ENCODE measurements at places on chromosomes 1 and 21. TPM values are rescaled to one million over a fixed set of nuclear protein-coding genes. Genes with fewer than 3 reads are reported as not detected.

The CFAP74 gene
- 0.38 TPM for total RNA-seq

DNA sequence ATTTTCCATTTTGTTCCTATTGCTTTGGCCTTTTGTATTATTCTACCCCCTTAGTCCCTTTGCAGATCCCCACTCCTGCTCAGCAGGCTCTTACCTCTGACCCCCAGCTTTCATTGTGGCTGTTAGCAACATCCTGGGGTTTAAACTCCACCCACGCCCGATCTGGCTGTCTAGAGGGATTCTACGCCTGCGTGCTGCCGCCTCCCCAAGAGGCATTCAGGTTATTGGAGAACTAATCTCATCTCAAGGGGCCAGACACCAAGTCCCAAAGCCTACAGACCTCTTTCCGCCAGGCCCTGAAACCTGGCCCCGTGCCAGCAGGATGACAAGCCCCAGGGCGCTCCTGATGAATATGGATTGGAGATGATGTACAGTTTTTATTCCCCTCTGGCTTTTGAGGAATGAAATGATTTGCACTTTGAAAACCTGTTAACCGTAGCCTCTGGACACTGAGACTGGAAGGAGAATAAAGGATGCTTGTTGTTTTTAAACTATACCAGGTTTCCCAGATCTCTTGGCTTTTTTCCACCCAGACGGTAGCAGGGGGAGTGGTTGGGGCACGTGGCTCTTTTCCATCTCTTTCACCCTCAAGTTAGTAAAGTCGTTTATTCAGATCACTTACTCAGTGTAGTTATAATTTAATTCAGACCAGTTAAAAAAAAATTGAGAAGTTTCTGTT lies 14.5 kb upstream of the IKBKE start:
- no peak for DNase-seq
- H3K4me3 ChIP-seq: no peak overlapping the region
- H3K27me3 ChIP-seq: no peaks in the 10 kb centered on the region
- H3K4me1 ChIP-seq: no peaks in the 10 kb centered on the region
- H3K27ac ChIP-seq: no peak overlapping the region

DNA sequence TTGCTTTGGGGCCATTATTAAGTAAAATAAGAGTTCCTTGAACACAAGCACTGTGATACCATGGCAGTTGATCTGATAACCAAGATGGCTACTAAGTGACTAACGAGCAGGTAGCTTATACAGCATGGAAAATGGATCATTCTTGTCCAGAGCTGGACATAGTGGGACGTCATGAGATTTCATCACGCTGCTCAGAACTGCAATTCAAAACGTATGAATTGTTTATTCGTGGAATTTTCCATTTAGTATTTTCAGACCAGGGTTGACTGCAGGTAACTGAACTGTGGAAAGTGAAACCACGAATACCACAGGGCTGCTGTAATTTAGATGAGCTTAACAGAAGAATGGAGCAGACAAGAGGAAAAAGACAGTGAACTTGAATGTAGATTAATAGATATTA lies 38.9 kb downstream of the CCDC18 start:
- H3K4me3 ChIP-seq: peak overlapping the region; percentile 51
- H3K36me3 ChIP-seq: peaks cover 52% of the 10 kb centered on the region
- DNase-seq: peak; percentile 61
- H3K4me1 ChIP-seq: peaks cover 20% of the 10 kb centered on the region
- H3K27me3 ChIP-seq: no peaks in the 10 kb centered on the region
- H3K27ac ChIP-seq: peak overlapping the region; percentile 83

DNA sequence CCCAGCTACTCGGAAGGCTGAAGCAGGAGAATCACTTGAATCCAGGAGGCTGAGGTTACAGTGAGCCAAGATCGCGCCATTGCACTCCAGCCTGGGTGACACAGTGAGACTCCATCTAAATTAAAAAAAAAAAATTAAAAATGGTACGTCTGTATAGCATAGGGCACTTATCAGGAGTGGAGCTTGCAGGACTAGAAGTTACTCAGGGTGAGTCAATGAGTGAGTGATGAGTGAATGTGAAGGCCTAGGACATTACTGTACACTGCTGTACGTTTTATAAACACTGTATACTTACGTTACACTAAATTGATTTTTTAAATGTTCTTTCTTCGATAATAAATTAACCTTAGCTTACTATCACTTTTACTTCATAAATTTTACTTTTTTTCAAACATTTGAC lies 183.6 kb downstream of the NR5A2 start:
- peaks cover 2% of the 10 kb centered on the region for H3K27me3 ChIP-seq
- H3K36me3 ChIP-seq: no peaks in the 10 kb centered on the region
- no peak for DNase-seq
- H3K4me1 ChIP-seq: peaks cover 6% of the 10 kb centered on the region
- H3K4me3 ChIP-seq: no peak overlapping the region
- no peak overlapping the region for H3K27ac ChIP-seq

GRCh38 chr21:37758982-37759381 lies 157.3 kb downstream of the KCNJ6 start:
- H3K4me3 ChIP-seq: no peak overlapping the region
- no peaks in the 10 kb centered on the region for H3K36me3 ChIP-seq
- no peak overlapping the region for H3K27ac ChIP-seq

The ADCY10 gene
- total RNA-seq: 0.05 TPM

- H3K4me3 ChIP-seq: no peak overlapping the region
- peaks cover 1% of the 10 kb centered on the region for H3K27me3 ChIP-seq
- no peaks in the 10 kb centered on the region for H3K36me3 ChIP-seq
- no peaks in the 10 kb centered on the region for H3K4me1 ChIP-seq
Measured at GRCh38 chr1:232213928-232214327, 416.0 kb downstream of the SIPA1L2 start.

DNA sequence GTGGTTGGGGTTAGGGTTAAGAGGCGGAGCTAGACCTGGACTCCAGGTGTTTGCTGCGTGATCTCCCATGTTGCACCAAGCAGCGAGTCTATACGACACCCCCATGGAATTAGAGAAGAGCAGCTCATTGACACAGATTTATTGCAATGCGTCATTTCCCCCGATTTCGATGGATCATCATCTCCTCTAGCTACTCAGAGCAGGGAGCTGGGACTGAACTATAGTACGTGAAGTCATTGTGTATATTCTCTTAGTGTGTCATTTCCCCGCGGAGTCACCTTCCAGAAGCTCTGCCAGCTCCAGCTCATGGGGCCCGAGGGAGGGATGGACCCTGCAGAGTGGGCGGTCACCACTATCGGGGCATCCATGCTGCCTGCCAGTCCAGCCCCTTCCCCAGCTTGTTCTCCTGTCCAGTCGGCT lies 7.5 kb upstream of the C2CD2 start:
- H3K36me3 ChIP-seq: no peaks in the 10 kb centered on the region
- no peak overlapping the region for H3K4me3 ChIP-seq
- DNase-seq: no peak
- H3K4me1 ChIP-seq: peaks cover 4% of the 10 kb centered on the region

DNA sequence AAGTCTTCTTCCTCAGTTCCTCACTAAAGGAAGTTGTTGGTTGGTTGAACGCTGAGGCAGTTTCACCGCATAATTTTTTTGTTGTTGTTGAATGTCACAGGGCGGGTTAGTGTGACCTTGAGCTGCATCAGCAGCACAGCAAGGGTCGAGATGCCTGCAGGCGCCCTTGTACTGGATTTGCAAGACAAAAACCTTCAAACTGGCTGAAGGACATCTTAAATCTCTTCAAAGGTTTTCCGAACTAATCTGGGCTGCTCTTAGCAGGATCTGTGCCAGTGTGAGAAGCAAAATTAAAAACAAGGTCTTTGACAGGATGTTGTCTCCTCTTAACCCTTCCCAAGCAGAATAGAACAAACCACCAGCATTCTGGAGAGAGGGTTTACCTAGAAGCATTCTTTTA lies 59.4 kb downstream of the NRIP1 start:
- peaks cover 52% of the 10 kb centered on the region for H3K4me1 ChIP-seq
- H3K27ac ChIP-seq: peak overlapping the region; percentile 75
- no peaks in the 10 kb centered on the region for H3K27me3 ChIP-seq

DNA sequence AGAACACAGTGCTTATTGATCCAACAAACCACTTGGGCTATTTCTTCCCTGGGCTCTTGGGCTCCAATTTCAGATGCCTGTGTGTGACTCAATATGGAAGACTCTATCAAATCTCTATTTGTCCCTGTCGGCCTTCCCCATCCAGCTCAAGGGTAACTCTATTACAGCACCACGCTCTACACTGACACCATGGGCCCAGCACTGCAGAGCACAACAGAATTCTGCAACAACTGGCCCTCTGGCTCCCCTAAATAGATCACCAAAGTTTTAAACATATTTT lies 51.7 kb downstream of the CAPZB start:
- H3K4me3 ChIP-seq: no peak overlapping the region
- peaks cover 87% of the 10 kb centered on the region for H3K4me1 ChIP-seq
- peak overlapping the region; percentile 60 for H3K27ac ChIP-seq
- H3K27me3 ChIP-seq: no peaks in the 10 kb centered on the region
- H3K36me3 ChIP-seq: peaks cover 34% of the 10 kb centered on the region

The TMEM59 gene
- total RNA-seq: 93.4 TPM

DNA sequence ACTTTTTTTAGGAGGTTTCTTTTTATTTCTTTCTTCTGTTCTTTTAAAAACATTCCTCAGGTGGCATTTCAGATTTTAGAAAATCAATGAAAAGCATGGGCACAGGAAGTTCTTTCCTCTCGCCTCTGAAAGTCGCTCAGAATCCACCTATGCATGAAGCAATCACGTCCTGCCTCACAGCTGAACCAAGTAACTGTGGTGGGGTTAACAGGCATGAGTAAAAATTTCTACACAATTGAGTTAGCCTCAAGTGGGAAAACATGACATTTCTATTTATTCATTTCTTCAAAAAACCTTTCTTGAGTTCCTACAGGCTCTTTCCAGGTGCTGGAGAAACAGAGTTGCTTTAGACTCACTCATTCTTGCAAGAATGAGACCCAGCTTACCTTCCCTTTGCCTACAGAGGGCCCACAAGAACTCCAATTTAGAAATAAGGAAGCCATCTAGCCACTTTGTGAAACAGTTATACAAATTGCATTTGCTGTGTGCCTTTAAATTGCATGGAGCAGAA lies 508.9 kb upstream of the PKN2 start:
- no peaks in the 10 kb centered on the region for H3K36me3 ChIP-seq
- no peak overlapping the region for H3K27ac ChIP-seq
- peaks cover 15% of the 10 kb centered on the region for H3K27me3 ChIP-seq
- no peak overlapping the region for H3K4me3 ChIP-seq
- DNase-seq: no peak

DNA sequence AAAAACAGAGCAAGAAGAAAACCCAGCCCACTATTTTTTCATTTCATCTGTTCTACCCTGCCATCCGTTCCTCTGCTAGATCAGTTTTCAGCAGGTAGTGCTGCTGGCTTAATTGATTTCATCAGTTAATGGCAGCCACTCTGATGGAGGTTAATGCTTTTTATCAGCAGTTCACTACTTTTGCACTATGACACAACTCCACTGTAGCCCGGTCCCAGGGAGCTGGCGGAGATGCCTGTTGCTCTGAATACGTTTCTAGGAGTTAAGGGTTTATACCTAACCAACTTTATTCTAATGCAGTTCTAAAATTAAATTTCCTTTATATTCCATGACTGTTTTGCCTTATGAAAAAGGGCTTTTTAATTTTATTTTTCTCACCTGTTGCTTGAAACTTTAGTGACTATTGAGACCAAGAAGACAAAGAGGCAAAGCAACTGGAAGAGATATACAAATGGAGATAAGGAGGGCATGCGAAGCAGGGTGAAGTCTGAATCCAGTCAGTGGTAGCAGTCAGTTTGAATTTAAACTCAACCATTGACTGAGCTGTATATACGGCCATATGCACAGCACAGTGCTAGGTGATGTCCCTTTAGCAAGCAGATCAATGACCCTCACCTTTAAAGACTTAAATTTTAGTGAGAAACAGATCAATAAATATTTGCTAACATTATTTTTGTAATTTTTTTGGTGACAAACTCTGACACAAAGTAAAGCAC lies 477.9 kb downstream of the LMO4 start:
- H3K27ac ChIP-seq: no peak overlapping the region
- no peak overlapping the region for H3K4me3 ChIP-seq
- no peaks in the 10 kb centered on the region for H3K36me3 ChIP-seq
- H3K27me3 ChIP-seq: peaks cover 2% of the 10 kb centered on the region
- H3K4me1 ChIP-seq: no peaks in the 10 kb centered on the region
- no peak for DNase-seq

DNA sequence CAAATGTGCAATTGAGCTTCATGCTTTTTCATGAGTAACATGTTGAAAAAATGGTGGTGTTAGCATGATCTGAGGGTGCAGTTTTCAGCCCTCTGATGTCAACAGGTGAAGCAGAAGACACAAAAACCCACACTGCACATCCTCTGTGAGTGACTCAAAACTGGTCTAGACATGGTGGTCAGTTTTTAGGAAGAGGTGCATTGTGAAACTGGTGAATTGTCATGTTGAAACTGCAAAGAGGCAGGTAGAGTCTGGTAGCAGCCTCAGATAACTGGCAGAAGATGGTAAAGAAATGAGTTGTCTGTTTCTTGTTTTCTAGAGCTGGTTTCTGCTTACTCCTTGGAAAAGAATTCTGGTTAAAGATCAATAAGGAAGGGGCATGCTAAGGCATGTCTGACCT lies 97.3 kb upstream of the HMCN1 start:
- peak; percentile 71 for DNase-seq
- H3K4me1 ChIP-seq: peaks cover 13% of the 10 kb centered on the region
- peak overlapping the region; percentile 83 for H3K27ac ChIP-seq
- no peak overlapping the region for H3K4me3 ChIP-seq

- peaks cover 4% of the 10 kb centered on the region for H3K4me1 ChIP-seq
- DNase-seq: no peak
- H3K4me3 ChIP-seq: no peak overlapping the region
- H3K27me3 ChIP-seq: no peaks in the 10 kb centered on the region
- H3K36me3 ChIP-seq: no peaks in the 10 kb centered on the region
Measured at GRCh38 chr1:145695821-145696629, 11.1 kb downstream of the PDZK1 start.

- H3K27me3 ChIP-seq: peaks cover 51% of the 10 kb centered on the region
- DNase-seq: no peak
- H3K36me3 ChIP-seq: no peaks in the 10 kb centered on the region
- H3K4me3 ChIP-seq: no peak overlapping the region
Measured at GRCh38 chr1:119632841-119633240, 15.2 kb downstream of the ZNF697 start.

The KCNE2 gene
- not detected for total RNA-seq

DNA sequence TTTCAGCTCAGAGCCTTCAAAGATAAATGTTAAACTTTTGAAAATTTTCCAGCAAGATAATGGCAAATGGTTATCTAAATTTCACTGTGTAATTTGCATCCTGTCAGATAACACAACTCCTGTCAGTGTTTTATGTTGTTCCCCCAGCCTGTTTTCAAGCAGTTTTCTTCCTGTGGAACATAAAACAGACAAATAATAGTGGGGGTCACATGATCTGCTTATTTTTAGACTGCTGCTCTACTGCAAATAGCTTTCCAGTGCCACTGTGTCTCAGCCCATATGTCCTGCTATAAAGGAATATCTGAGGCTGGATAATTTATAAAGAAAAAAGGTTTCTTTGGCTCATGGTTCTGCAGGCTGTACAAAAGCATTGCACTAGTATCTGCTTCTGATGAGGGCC lies 32.2 kb downstream of the FMO3 start:
- no peaks in the 10 kb centered on the region for H3K36me3 ChIP-seq
- DNase-seq: no peak
- no peak overlapping the region for H3K27ac ChIP-seq
- no peak overlapping the region for H3K4me3 ChIP-seq

GRCh38 chr1:90572446-90572845 lies 144.7 kb downstream of the BARHL2 start:
- no peaks in the 10 kb centered on the region for H3K4me1 ChIP-seq
- no peak for DNase-seq
- peaks cover 9% of the 10 kb centered on the region for H3K27me3 ChIP-seq
- H3K36me3 ChIP-seq: no peaks in the 10 kb centered on the region
- no peak overlapping the region for H3K4me3 ChIP-seq

Measured in activated CD8-positive, alpha-beta T cell treated with anti-CD3 and anti-CD28 coated beads for 36 hours (primary cell).